ENCODE measurements at places on chromosomes 3 and 15. TPM values are rescaled to one million over a fixed set of nuclear protein-coding genes. Genes with fewer than 3 reads are reported as not detected.

DNA sequence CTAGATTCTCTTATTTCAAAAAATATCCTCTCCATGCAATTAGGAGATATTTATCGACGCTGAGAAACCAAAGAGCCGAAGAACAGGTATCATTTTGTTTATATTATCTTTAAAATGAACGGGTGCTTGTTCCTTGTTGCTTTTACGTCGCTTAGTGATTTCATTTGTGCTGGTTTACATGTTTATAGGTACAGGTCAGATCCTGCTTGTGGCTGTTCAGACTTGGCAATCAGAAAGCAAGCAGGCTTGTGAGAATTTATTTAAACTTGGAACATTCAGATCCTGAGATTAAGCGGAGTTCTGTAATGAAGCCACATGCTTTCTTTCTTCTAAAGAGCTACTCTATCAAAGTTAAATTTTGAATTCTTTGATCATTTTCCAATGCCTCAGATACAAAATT lies 43.0 kb upstream of the ATP2C1 start:
- no peak for DNase-seq

DNA sequence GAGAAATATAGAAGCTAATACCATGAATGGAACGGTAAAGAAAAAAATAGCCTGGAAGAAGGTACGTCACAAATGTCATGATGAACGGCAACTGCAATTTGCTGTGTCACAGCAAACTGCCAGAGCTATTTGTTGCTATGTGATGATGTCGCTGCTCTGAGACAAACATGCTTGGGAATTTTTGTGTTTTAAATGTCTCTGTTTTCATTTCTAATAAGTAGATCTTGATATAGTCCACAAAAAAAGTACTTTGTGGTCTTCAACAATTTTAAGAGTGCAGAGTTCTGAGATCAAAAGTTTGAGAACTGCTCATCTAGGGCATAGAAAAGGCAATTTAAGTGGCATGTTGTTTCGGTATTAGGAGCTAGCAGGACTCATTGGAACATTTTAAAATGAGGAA lies 4.3 kb upstream of the NR1D2 start:
- DNase-seq: no peak

- peak; percentile 27 for DNase-seq
These were observed 144.1 kb downstream of the RORA start for GRCh38 chr15:61084944-61085367.

GRCh38 chr3:100590114-100590839 lies 19.1 kb upstream of the ADGRG7 start:
- peak; percentile 78 for DNase-seq

GRCh38 chr3:117596503-117596902 lies 886.9 kb downstream of the TUSC7 start:
- no peak for DNase-seq

DNA sequence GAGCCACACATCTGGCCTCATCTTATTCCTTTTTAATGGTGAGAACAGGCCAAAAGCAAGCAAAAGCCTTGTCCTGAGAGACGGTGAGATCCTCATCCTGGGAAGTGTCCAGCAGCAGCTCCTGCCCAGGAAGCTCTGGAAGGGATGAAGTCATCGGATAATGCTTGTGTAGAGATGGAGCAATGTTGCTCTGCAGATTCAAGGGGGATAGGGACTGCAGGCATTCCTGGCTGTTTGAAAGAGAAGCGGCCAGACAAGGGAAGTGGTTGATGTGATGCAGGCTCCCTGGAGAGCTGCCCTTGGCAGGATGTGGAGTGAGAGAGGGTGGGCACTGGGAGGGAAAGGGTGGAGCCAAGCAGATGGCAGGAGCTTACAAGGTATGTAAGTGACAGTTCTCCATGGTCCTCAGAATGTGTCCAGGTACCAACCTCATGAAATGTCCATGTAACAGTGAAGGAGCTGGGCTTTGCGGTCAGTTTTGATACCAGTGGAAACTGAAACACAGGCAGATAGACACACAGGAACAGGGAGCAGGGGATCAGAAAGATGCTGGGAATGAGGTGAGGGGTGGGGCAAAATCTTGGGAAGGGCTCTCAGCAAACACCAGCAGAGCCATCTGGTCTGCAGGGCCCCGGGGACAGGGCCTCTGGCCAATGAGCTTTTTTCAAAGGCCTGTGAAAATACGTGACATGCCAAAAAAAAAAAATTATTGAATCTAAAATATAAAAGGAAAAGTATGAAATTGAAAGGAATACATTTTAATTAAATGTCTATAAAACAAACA lies 32.2 kb upstream of the LACTB start:
- DNase-seq: peak; percentile 39

DNA sequence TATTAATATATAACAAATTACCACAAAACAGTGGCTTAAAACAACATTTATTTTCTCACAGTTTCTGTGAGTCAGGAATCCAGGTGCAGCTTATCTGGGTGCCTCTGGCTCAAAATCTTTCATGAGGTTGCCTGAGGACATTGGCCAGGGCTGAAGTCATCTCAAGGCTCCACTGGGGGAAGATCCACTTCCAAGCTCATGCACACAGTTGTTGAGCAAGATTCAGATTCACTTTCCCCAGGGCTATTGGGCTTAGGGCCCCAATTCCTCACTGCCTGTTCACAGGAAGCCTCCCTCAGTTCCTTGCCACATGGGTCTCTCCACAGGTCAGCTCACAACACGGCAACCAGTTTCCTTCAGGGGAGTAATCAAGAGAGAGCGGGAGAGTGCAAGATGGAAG lies 35.0 kb downstream of the RFTN1 start:
- no peak for DNase-seq

DNA sequence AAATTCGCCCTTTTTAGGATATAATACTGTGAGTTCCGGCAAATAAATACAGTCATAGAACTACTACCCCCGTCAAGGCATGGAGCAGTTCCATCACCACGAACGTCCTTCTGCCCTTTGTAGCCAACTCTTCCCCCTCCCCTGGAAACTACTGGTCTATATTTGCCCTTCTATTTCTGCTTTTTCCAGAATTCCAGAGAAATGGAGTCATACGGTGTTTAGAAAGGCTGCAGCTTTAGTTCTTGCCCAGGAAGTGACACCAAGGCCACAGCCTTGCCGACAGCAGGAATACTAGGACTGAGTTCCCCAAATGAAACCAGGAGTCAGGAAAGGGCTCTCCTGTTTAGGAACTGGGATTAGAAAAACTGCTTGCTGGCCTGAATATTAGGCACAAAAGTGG lies 291.2 kb downstream of the FAM43A start:
- DNase-seq: no peak

- no peak for DNase-seq
These were observed 5.0 kb downstream of the THBS1 start for GRCh38 chr15:39585871-39586301.

GRCh38 chr3:59798372-59799086 lies 748.7 kb upstream of the CFAP20DC start:
- DNase-seq: no peak

- DNase-seq: no peak
These were observed 16.5 kb upstream of the HEG1 start for GRCh38 chr3:125072301-125072700.

DNA sequence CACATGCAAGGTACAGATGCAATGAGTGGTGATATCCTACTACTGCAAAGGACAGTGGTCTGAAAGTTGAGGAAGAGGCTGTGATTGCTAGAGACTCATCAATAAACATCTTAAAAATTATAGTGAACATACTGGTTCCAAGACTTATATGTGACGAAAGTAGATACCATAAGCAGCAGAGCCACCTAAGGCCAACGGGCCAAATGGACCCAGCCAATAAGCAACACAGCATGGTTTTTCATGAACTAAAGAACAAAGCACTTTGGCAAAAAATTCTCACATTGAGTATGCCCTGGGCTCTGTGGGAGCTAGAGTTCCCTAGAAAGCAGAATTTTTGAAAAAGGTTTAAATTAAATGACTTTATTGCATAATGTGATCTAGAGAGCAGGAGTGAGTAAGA lies 272.1 kb downstream of the SI start:
- DNase-seq: no peak

GRCh38 chr3:78255403-78255802 lies 1215.5 kb downstream of the ROBO2 start:
- peak; percentile 61 for DNase-seq

DNA sequence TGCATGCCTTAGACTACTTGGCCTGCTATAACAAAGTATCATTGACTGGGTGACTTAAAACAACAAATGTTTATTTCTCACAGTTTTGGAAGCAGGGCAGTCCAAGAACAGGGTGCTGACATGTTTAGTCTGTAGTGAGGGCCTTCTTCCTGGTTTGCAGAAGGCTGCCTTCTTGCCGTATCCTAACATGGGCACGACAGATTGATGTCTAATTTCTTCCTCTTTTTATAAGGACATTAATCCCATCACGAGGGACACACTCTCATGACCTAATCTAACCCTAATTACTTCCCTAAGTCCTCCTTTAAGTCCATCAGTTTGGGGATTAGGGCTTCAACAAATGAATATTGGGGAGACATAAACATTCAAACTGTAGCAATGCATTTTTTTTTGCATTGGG lies 10.9 kb upstream of the GOLGA8B start:
- no peak for DNase-seq

GRCh38 chr15:61275901-61276300 lies 46.8 kb upstream of the RORA start:
- DNase-seq: no peak

GRCh38 chr15:55681631-55682030 lies 61.3 kb downstream of the PRTG start:
- no peak for DNase-seq

DNA sequence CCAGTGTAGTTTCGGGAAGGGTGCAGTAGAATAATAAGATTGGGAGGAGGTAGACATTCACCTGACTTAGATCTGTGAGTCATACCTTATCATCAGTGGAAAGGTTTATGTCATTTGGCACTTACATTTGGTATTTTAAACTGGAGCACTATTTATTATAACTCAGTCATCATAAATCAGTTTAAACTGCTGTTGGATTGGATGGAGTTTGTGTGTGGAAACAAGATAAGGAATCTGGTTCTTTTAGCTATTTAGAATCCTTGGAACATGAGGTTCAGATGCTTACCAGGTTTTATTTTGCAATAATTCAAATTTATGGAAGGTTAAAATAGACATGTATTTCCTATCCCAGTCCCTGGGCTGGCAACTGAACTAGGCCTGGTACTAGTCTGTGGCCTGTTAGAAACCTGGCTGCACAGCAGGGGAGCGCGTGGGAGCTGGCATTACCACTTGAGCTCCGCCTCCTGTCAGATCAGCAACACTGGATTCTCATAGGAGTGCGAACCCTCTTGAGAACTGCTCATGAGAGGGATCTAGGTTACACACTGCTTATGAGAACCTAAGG lies 34.5 kb downstream of the ZFAND6 start:
- no peak for DNase-seq

- DNase-seq: no peak
These were observed 136.5 kb upstream of the AGBL1 start for GRCh38 chr15:85943151-85943550.

DNA sequence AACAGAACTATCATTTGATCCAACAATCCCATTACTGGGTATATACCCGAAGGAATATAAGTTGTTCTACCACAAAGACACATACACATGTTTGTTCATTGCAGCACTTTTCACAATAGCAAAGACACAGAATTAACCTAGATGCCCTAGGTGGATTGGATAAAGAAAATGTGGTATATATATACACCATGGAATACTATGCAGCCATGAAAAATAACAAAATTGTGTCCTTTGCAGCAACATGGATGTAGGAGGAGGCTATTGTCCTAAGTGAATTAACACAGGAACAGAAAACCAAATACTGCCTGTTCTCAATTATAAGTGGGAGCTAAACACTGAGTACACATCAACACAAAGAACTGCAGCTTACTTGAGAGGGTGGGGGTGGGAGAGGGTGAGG lies 142.5 kb downstream of the IL20RB start:
- no peak for DNase-seq

DNA sequence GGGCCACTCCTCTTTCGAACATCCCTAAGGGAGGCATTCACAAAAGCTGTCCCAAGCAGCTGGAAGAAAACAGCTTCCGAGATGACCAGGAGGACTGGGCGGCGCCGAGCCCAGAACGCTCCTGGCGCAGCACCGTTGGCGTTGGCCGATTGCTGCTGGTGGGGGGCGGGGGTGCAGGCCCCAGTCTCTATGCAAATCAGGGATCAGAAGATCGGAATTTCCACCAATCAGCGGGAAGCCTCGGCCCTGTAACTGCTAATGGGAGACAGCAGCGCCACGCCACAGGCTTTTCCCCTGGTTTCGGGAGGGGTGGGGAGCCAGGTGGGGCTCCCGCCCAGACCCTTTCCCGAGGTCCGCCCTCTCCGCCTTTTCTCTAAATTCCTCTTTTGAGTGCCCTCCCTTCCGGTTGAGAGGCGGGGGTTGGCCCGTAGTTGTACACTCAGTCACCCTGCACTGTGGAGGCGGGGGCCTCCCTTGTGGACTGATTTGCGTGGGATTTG lies 27.0 kb downstream of the HMCES start:
- peak; percentile 71 for DNase-seq

- no peak for DNase-seq
These were observed 90.3 kb upstream of the SUCLG2 start for GRCh38 chr3:67744699-67745098.

DNA sequence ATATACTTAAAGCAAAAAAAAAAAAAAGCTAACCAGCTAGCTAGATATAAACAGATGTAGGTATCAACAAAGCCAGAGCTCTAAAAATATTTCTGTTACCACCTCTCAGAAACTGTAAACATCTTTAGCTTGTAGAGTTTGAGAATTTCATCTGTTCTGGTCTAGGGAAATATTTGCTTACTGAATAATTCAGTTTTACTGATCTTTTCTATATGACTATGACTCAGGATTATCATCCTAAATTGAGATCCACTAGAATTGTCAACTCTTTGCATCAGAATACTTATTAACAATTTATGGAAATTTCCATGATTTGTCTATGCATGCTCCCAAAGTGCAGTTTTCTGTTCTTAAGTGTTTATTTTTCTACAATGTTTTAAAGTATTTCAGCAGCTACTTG lies 517.3 kb downstream of the DIPK2A start:
- no peak for DNase-seq

- DNase-seq: no peak
These were observed 68.8 kb upstream of the ATP2B2 start for GRCh38 chr3:10574101-10574620.

DNA sequence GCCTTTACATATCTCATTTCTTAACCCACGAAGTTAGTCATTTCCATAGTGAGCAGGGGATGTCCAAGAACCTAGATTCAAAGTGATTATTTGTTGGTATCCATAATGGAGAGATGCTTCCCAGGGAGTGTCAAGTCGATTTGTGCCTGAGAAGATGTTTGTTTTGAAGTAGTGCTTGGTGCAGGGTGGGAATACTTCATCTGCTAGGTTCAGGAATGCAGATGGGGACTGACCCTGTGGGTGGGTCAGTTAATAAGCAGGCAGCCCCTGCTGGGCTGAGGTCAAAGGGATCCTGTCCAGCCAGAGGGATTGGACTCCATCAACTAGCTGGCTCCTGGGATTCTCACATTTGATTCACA lies 44.1 kb upstream of the VILL start:
- DNase-seq: no peak

TRAT1 gene
- total RNA-seq: 0.59 TPM

SERPINI2 gene
- total RNA-seq: not detected

NR2F2 gene
- total RNA-seq: 7.8 TPM

SH3GL3 gene
- total RNA-seq: 9.5 TPM

CYP8B1 gene
- total RNA-seq: not detected

COMMD4 gene
- total RNA-seq: 31.1 TPM

GOLGA8H gene
- total RNA-seq: 1.2 TPM

DPPA2 gene
- not detected for total RNA-seq

CP gene
- total RNA-seq: 1.1 TPM

USP50 gene
- 1.5 TPM for total RNA-seq

CHAC1 gene
- 5.6 TPM for total RNA-seq

NDUFB4 gene
- total RNA-seq: 33.8 TPM

ZNF860 gene
- total RNA-seq: 0.89 TPM

CLDN18 gene
- not detected for total RNA-seq

FILIP1L gene
- 40.1 TPM for total RNA-seq

Measured in skin of body (tissue), 3 donors.